NCI-H2081 (cell line): ENCODE measurements at places on chromosomes 4 and X.
A peak's percentile ranks its signal among the peaks of the same experiment; 100 is the strongest.

DNA sequence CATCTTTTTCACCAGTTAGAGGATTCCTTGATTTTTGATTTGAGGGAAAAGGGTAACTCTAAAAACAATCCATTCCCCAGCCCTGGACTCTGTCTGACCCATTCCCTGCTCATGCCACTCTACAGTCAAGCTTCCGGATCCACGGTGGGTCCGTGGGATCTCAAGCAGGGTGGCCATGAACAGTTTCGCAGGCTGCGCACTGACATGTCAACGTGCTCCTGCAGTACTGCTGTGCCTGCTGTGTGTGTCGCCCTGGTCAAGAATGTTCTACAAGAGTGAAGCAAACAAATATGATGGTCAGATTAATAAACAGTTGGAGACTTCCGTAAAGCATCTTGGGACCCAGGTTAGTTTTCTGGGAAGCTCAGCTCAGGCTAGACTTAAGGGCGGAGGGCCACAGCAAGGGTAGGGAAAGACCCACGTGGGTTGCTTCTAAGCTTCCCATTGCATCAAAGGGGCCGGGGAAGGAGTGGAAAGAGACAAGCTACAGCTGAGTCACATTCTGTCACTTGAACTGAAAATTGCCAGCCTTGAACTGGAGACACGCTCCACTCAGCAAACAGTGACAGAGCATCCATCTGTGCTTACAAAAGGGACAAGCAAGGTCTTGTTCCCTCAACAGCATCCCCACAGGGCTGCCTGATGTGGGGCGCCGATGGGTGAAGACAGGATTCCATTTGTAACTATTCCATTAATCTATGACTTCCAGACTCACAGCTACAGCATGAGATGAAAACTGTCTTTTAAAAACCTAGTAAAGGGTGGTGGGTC lies 81.8 kb downstream of the MTMR1 start:
- DNase-seq: no peak

GRCh38 chr4:168841000-168841671 lies 168.9 kb downstream of the CBR4 start:
- peak; percentile 10 for DNase-seq

DNA sequence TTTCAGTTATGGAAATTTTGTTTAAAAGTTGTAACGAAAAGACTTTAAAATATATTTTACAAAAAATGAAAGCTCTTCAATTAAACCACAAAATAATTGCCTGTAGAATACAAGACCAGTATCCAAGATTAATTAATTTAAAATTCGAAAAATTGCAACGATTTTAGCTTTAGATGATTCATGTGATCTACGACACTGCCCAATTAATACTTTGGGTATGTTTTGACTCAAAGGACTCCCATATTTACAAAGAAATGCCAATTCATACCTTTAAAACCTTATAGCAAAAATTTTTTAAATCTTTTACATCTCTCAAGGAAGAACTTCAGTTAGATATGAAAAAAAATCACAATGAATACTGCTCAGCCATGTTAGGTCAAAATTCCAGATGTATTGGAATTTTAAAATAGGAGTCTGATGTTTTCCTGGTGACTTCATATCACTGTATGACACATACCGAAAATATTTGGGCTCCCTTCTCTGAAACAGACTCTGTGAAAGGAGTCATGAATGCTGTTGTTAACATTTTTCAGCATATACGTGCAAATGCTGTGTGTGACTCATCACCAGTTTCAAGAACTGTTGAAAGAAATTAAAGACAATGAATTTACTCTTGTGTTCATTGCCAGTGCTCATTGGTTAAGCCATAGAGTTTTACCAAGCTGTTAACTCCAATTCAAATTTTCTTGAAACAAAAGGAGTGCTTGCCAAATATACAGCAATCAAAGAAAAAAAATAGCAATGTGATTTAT lies 13.8 kb upstream of the SMS start:
- DNase-seq: no peak

- no peak for DNase-seq
Measured at GRCh38 chr4:134126000-134126560, 75.5 kb downstream of the PABPC4L start.

DNA sequence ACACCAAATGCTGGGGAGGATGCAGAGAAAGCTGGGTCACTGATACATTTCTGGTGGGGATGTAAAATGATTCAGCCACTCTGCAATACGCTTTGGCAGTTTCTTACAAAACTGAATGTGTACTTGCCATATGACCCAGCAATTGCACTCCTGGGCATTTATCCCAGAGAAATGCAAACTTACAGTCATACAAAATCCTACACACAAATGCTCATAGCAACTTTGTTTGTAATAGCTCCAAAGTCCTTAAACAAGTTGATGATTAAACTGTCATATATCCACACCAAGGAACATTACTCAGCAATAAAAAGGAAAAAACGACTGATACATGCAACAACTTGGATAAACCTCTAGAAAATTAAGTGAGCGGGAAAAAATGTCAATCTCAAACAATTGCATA lies 12.3 kb downstream of the MID1 start:
- DNase-seq: no peak

- no peak for DNase-seq
Measured at GRCh38 chrX:118772051-118772450, 44.6 kb downstream of the IL13RA1 start.

- DNase-seq: no peak
Measured at GRCh38 chrX:18574591-18574990, 97.3 kb downstream of the RS1 start.

DNA sequence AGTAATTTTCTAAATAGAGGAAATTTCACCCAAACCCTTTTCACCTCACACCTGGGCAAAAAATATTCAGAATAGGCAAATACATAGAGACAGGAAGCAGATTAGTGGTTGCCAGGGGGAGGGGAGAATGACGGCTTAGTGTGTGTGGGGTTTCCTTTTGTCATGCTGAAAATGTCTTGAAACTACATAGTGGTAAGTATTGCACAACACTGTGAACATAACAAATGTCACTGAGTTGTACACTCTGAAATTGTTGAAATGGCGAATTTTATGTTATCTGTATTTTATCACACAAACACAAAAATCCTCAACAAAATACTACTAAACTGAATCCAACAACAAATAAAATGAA lies 60.7 kb upstream of the PLAC1 start:
- DNase-seq: no peak

GRCh38 chr4:99845179-99845578 lies 28.6 kb downstream of the DAPP1 start:
- no peak for DNase-seq

DNA sequence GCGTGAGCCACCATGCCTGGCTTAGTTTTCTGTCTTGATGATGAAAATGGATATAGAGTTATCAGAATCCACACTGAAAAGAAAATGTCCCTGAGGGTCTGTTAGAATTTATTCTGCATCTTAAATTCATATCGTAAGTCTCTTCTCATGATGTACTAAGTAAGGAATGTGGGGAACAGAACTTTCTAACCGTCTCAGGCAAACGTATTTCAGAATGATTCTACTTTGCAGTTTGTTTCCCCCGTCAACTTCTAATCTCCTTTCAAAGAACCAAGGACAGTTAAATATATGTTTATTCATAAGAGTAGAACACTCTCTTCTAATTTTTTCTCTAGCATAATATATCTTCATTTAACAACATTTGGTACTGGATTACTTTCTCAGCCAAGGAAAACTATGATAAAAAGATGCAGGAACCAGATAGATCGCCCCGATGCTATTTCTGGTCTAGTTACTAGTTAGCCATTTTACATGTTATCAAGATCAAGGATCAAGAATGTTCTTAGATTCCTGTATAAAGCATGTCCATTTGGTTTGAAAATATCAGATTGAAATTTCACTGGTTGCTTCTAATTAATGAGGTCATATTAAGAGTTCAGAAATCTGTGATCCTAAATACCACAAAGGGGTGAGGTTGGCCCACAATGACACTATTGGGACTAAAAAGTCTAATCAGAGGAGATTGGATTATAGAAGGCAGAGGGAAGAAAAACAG lies 49.5 kb downstream of the METTL14 start:
- DNase-seq: no peak

- no peak for DNase-seq
Measured at GRCh38 chr4:9849538-9849920, 68.1 kb downstream of the DRD5 start.

GRCh38 chr4:16865897-16866283 lies 32.6 kb downstream of the LDB2 start:
- no peak for DNase-seq

DNA sequence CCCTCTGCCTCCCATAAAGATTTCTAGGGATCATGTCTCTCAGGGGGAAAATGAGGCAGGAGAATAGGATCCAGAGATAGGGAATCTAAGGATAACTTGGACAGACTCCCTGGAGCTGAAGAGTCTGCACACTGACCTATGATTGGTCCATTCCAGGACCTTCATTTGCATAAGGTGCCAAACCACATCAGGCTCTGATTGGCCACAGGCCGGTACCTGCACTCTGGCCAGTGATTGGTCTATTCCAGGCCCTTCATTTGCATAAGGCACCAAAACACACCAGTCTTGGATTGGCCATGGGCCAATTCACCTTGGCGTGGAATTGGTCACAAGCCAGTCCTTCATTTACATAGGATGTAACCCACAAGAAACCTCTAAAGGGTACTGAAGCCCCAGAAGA lies 4.0 kb upstream of the HERC5 start:
- DNase-seq: no peak

DNA sequence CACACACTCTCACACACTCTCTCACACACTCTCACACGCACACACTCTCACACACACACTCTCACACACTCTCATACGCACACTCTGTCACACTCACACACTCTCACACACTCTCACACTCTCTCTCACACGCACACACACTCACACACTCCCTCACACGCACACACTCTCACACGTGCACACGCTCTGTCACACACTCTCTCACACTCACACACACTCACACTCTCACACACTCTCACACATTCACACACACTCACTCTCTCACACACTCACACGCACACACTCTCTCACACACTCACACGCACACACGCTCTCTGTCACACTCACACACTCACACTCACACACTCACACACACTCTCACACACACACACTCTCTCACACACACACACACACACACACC lies 43.0 kb upstream of the DCTD start:
- no peak for DNase-seq

DNA sequence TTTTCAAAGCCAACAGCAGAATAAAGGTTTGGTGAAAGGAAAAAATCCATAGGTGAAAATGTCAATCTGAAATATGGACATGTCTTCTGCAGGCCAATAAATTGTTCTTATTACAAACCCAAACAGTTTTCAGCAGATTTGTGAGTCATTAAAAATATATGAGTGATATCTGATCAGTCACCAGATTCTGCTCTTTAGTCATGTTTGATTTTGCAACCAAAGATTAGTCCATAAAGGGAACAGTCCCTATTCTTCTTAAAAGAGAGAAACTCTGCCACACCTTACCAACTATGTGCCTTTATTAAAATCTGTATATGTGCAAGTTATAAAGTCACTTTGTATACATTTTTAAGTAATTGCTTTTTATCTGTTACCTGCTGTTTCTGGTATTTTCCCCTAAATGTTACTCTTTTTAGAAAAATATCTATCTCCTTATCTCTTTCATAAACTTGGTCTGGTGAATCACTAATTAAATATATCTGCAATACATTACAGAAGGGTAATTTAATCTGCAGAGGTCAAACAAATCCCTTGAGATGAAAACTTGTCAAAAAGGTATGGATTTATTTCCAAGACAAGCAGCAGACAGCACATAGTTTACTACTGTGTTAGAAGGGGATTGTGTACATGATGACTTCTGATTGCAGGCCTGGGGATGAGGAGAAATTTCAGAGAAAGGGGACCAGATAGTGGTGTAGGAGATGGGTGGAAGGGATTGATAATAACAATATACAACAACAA lies 322.9 kb upstream of the NWD2 start:
- no peak for DNase-seq

GRCh38 chr4:48138936-48139335 lies 4.9 kb upstream of the TXK start:
- DNase-seq: peak; percentile 53

GRCh38 chr4:112230879-112231778 lies 458 bp upstream of the AP1AR start:
- peak; percentile 91 for DNase-seq

GRCh38 chr4:41232406-41232805 lies 18.1 kb upstream of the APBB2 start:
- DNase-seq: no peak

DNA sequence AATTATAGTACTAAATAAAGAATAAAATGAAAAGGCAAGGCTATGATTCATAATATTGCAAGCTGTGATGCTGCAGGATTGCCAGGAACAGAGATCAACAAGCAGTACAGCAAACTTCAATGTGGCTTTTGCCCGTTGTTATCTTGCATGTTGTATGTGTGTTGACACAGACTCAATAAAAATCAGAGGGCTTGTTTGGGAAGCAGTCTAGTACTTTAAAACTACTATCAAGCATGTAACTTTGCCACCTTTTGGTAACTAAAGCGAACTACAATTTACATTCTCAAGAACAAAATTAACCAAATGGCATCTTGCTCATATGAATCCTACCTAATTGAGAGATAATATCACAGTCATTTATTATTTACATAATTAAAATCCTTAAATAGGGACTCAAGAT lies 79.8 kb upstream of the GPM6A start:
- DNase-seq: peak; percentile 33

DNA sequence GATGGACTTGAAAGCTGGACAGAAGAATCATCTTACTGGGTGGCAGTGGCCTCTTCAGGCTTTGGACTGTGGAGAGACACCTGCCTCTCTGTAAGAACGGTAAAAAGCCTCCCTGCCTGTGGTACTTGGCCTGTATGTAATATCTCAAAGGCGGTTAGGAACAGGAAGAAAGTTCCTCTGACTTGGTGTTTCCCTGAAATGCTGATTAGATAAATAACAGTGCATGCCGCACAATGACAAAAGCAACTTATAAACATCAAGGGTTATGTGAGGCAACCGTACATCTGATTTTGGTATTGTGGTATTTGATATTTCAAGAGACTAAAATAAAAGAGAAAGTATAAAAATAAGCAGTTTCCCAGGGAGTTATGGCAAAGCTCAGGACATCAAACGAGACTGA lies 92.4 kb upstream of the SORBS2 start:
- no peak for DNase-seq

GRCh38 chr4:8422327-8422726 lies 18.2 kb downstream of the ACOX3 start:
- DNase-seq: no peak

- DNase-seq: no peak
Measured at GRCh38 chr4:66169341-66169740, 499.1 kb upstream of the EPHA5 start.
